Natural killer cell treated with Interleukin-12 subunit alpha and Interleukin-12 subunit beta and Interleukin-15 and Interleukin-18, amount 100 ng/mL, for 72 hours (primary cell): ENCODE measurements at places on chromosomes 7 and 10. TPM values are rescaled to one million over a fixed set of nuclear protein-coding genes. Genes with fewer than 3 reads are reported as not detected.
A peak's percentile ranks its signal among the peaks of the same experiment; 100 is the strongest.

Gene ELFN1
- 0.11 TPM for total RNA-seq

Gene NUTM2A
- 0.56 TPM for total RNA-seq

Gene LRIT1
- total RNA-seq, result not detected

Gene TMEM229A
- not detected for total RNA-seq

Gene MMP21
- not detected for total RNA-seq

- no peaks in the 10 kb centered on the region for H3K27me3 ChIP-seq
- no peak overlapping the region for H3K27ac ChIP-seq
- no peak overlapping the region for H3K4me3 ChIP-seq
These were observed 21.2 kb downstream of the MAT1A start for GRCh38 chr10:80268266-80268665.

GRCh38 chr10:124043310-124044142 is 49.9 kb downstream of the CHST15 start:
- H3K4me3 ChIP-seq, result no peak overlapping the region
- no peak overlapping the region for H3K27ac ChIP-seq
- no peaks in the 10 kb centered on the region for H3K4me1 ChIP-seq

DNA sequence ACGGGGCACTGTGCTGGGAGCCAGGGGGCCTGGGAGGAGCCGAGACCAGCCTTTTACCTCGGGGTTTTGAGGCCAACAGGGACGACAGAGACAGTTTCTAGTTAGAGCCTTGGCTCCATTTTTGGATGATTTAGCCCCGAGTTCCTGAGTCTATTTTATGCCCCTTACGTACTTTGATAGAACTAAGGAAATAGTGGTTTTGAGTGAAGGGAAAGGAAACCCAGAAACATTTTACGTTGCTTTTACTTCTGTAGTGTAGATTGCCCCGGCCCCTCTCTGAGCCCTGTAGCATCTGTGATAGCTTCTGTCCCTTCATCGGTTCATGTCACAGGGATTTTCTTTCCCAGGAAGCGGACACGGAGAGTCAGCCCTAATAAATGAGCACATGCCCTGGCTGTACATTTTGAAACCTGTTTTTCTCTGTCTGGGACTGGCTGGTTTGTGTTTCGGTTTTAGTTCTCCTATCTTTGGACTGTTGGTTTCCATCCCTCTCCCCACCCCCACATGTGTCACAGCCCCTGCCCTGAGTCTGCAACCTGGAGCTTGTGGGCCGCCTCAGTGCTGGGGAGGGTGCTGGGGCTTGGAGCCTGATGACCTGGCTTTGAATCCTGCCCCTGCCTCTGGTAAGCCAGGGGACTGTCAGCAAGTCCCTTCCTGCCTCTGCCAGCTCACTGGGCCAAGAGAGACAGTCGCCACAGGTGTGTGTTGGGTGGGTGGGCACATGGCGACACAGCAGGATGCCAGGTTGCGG is 6.9 kb upstream of the ORAI2 start:
- H3K4me1 ChIP-seq, result peaks cover 52% of the 10 kb centered on the region
- no peaks in the 10 kb centered on the region for H3K36me3 ChIP-seq

GRCh38 chr10:109977382-109977806 is 30.4 kb upstream of the ADD3 start:
- no peak for DNase-seq
- no peaks in the 10 kb centered on the region for H3K4me1 ChIP-seq
- peaks cover 3% of the 10 kb centered on the region for H3K27me3 ChIP-seq

GRCh38 chr7:81327468-81328266 is 408.8 kb upstream of the SEMA3C start:
- H3K4me1 ChIP-seq, result no peaks in the 10 kb centered on the region
- H3K27ac ChIP-seq, result no peak overlapping the region
- no peaks in the 10 kb centered on the region for H3K27me3 ChIP-seq
- no peak overlapping the region for H3K4me3 ChIP-seq
- DNase-seq, result no peak

DNA sequence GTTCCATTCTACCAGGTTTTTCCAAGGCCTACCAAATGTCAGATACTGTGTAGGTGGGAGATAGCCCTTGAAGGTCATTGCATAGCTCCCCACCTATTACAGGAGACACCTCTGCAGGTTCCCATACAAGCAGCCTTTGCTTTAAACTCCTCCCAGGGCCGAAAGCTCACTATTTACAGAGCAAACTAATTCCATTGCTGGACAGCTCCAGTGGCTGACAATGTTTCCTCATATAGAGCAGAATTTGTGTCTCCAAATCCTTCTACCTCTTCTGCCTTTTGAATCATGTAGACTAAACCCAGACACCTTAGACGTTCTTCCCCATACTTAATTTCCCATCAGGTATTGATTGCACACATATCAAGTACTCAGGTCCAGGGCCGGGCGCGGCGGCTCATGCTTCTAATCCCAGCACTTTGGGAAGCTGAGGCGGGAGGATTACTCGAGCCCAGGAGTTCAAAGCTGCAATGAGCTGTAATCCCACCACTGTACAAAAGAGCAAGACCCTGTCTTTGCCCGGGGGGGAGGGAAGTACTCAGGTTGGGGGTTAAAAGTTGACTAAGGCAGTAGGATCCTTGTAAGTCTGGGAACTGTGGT is 2.1 kb downstream of the CNNM1 start:
- H3K27ac ChIP-seq, result no peak overlapping the region
- no peaks in the 10 kb centered on the region for H3K4me1 ChIP-seq
- peaks cover 46% of the 10 kb centered on the region for H3K27me3 ChIP-seq
- H3K36me3 ChIP-seq, result peaks cover 6% of the 10 kb centered on the region
- H3K4me3 ChIP-seq, result no peak overlapping the region
- DNase-seq, result no peak

DNA sequence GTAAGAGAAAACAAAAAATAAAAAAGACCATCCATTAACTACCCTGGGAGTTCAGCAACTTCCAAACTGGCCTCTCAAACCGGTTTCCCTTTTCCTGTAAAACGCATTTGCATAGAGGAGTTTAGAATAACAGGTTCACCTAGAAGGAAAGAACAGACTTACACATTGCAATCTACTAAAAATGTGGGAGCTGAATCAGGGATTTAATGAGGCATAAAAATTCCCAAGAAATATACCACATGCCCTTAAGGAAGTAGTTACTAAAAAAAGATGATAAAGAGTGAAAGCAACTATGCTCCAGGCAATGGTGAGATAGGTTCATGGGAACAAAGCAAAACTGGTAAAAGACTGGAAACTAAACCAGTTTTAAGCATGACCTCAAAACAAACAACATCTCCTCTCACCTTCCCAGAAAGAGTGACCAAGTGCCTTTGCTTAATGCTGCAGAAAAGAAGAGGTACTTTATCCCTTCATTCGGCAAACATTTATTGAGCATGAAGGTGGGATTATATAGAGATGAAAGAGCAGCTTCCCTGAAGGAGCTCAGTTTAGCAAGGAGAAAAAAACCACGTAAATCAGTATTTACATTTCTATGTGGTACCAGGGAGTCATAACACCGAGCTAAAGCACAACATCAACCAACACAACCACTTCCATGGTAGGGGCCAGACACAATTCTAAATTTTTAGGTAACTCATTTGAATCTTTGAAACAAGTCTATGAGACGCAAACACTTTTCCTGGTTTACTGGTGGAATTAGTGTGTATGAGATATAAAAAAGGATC is 152.8 kb downstream of the SGMS1 start:
- H3K4me1 ChIP-seq, result peaks cover 44% of the 10 kb centered on the region
- peak overlapping the region; percentile 24 for H3K4me3 ChIP-seq
- no peak for DNase-seq
- H3K27me3 ChIP-seq, result no peaks in the 10 kb centered on the region

- H3K27me3 ChIP-seq, result no peaks in the 10 kb centered on the region
- H3K27ac ChIP-seq, result no peak overlapping the region
- H3K4me3 ChIP-seq, result peak overlapping the region; percentile 7
- peaks cover 5% of the 10 kb centered on the region for H3K4me1 ChIP-seq
- DNase-seq, result no peak
- no peaks in the 10 kb centered on the region for H3K36me3 ChIP-seq
These were observed 327.5 kb upstream of the PLXDC2 start for GRCh38 chr10:19488592-19489280.

- H3K36me3 ChIP-seq, result no peaks in the 10 kb centered on the region
- H3K27me3 ChIP-seq, result no peaks in the 10 kb centered on the region
- DNase-seq, result no peak
- no peak overlapping the region for H3K27ac ChIP-seq
- peaks cover 5% of the 10 kb centered on the region for H3K4me1 ChIP-seq
These were observed 26.5 kb upstream of the TOMM7 start for GRCh38 chr7:22849172-22849571.

- H3K4me3 ChIP-seq, result no peak overlapping the region
- no peak overlapping the region for H3K27ac ChIP-seq
- peaks cover 7% of the 10 kb centered on the region for H3K27me3 ChIP-seq
- H3K4me1 ChIP-seq, result peaks cover 10% of the 10 kb centered on the region
- H3K36me3 ChIP-seq, result no peaks in the 10 kb centered on the region
These were observed 94.1 kb upstream of the ARMC3 start for GRCh38 chr10:22833781-22834180.

DNA sequence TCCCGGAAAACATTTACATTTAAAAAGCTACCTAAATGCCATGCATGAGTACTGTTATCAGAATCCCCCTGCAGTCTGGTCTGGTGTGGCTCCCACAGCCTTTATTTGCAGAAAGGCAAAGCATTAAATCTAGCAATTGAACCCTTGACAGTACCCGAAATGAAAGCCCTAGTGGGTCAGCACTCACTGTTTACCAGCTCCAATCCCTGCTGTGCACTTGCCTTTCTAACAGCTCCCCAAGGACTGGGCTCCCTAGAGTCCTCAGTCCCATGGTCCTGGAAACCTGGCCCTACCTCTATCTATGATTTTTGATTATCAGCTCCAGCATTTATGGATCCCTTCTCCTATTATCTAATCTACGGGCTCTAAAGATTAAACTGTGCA is 1.9 kb upstream of the MACC1 start:
- no peaks in the 10 kb centered on the region for H3K27me3 ChIP-seq
- H3K27ac ChIP-seq, result peak overlapping the region; percentile 86
- H3K36me3 ChIP-seq, result no peaks in the 10 kb centered on the region
- H3K4me3 ChIP-seq, result peak overlapping the region; percentile 59
- peaks cover 25% of the 10 kb centered on the region for H3K4me1 ChIP-seq

DNA sequence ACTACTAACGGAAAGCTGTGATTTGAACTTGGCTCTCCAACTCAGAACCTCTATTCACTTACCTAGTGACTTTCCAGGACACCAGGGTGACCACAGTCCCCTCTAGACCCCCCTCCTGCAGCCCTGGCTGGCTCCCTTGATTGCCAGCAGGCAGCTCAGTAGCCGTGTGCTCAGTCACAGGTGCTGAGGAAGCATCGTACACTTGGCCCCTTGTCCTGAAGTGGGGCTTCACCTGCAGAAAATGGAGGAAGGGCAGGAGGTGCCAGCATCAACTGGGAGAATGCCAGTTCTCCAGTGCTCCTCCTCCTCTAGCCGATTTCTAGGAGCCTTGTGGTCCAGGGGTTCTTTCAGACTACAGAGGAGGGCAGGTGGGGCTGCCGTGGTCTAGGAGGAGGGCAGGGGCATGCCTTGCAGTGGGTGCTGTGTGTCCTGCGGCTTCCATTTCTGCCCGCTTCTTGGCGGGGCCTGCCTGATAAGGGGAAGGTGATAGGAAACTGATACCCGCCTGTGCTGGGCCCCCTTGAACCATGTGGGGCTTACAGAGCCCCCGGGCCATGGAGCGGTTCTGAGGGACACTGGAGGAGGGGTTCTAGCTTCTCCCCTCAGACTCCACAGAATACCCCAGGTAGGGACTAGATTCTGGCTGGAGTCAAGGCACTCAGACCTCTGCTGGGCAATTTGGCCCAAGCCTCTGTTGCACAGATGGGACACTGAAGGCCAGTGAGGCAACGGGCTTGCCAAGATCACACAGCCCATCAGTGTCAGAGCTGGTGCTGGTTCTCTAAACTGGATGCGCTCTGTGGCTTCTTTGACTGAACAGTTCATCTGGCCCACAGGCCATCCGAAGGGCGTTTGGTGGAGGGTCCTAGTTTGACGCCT is 14.0 kb downstream of the FAM241B start:
- no peak overlapping the region for H3K27ac ChIP-seq
- H3K36me3 ChIP-seq, result no peaks in the 10 kb centered on the region
- no peaks in the 10 kb centered on the region for H3K4me1 ChIP-seq
- no peak overlapping the region for H3K4me3 ChIP-seq
- DNase-seq, result no peak

DNA sequence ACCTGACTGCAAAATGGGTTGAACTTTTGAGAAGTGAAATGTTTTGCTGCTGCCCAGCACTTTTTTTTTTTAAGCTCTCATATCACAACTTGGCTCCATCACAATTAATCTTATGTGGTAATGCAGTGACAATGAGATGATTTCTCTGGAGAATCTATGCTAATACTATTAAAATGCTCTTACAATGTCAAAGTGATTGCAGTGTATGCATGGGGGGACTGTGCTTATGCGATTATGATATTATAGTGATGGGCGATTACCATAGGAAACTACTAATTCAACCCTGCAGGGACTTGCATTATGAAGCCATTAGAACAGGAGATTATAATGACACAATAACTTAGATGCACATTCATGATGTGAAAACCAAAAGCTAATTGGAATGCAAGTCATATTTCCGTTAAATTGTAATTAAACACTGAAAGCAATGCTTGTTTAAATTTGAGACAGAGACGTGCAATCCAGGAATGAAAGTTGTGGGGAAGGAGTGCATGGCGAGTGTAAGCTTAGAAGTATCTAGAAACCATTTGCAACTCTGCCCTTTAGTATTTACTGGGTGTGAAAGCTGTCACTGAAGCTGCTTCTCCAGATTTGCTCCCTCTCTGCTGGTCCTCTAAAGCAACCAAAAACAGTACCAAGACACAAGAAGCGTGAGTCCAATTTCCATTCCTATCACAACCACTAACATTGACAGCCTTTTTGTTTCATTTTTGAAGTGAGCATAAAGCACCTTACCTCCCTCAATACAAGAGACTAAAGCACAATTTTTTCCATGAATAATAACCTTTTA is 21.6 kb downstream of the PTER start:
- no peaks in the 10 kb centered on the region for H3K36me3 ChIP-seq
- DNase-seq, result no peak
- no peak overlapping the region for H3K4me3 ChIP-seq

GRCh38 chr7:49643321-49643720 is 130.1 kb upstream of the VWC2 start:
- no peaks in the 10 kb centered on the region for H3K27me3 ChIP-seq
- H3K4me3 ChIP-seq, result no peak overlapping the region
- H3K27ac ChIP-seq, result no peak overlapping the region
- DNase-seq, result no peak
- H3K36me3 ChIP-seq, result peaks cover 4% of the 10 kb centered on the region

- H3K27ac ChIP-seq, result peak overlapping the region; percentile 84
- no peak for DNase-seq
- no peaks in the 10 kb centered on the region for H3K27me3 ChIP-seq
- peaks cover 26% of the 10 kb centered on the region for H3K36me3 ChIP-seq
These were observed 170.2 kb upstream of the KLF14 start for GRCh38 chr7:130904031-130904757.

DNA sequence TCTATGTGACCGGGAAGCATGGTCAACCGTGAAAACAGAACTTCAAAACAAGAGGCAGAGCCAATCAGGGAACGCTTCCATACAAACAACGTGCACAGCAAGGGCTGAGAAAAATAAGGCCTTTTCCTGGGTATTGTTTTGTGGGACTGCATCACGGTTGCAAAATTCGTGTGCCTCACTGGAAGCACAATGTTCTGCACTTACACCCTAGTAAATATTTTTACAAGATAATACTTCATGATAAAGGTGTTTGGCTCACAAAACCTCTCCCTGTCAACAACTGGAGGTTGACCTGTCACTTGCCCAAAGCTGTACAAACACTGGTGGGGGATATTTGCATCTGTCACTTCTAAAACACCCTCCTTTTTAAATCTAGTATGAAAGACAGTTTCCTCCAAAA is 37.0 kb downstream of the KLF6 start:
- H3K4me3 ChIP-seq, result no peak overlapping the region

GRCh38 chr10:104924101-104924795 is 283.2 kb downstream of the SORCS3 start:
- H3K36me3 ChIP-seq, result no peaks in the 10 kb centered on the region
- no peaks in the 10 kb centered on the region for H3K4me1 ChIP-seq
- H3K4me3 ChIP-seq, result no peak overlapping the region
- no peak overlapping the region for H3K27ac ChIP-seq
- H3K27me3 ChIP-seq, result peaks cover 5% of the 10 kb centered on the region
- no peak for DNase-seq
